Uterus (tissue), 4 donors: ENCODE measurements at places on chromosomes 1 and 21.

DNA sequence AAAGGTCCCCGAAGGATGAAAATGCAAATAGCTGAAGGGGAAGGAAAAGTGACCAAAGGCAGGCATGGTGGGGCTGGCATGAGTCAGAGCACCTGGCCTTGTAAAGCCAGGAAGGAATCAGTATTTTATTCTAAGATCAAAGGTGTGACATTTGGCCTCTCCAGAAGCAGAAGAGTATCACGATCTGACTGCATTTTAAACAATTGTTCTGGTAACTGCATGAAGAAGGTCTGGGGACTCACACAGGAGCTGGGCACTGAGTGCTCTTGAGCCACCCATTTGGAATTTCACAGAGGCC lies 23.2 kb downstream of the MAB21L3 start:
- DNase-seq = no peak

GRCh38 chr1:30537279-30537678 lies 186.1 kb downstream of the MATN1 start:
- DNase-seq = no peak

DNA sequence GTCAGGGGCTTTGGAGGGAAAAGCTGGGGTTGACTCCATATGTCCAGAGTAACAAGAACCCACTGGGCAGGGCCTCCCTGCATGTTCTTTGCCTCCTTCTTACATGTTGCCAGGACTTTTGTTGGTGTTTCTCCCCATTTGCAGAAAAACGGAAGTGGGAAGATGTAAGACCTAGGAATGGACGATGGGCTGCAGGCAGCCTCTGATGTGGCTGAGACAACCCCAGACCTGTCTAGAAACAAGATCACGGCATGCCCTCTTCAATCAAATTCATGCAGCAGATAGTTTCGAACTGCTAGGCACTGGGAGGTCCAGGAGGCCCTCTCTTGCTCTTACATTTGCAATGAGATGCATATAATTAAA lies 3.4 kb downstream of the FAM43B start:
- DNase-seq = no peak

DNA sequence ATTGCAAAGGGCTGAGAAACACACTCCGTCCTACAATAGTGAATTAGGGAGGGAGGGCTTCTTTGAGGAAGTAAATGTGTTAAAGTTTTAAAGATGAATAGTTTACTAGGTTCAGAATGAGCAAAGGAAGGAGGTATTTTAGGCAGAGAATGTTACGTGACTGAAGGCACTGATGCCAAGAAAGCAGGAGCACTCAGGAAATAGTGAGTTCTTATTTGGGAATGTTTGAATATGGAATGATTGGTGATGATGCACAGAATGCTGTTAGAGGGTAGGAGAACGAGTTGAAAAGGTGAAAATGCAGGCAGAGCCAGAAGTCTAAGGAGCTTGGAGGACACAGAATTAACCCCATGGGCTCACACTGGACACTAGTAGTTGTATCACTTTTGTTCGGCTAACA lies 108.0 kb downstream of the NRIP1 start:
- DNase-seq = no peak

DNA sequence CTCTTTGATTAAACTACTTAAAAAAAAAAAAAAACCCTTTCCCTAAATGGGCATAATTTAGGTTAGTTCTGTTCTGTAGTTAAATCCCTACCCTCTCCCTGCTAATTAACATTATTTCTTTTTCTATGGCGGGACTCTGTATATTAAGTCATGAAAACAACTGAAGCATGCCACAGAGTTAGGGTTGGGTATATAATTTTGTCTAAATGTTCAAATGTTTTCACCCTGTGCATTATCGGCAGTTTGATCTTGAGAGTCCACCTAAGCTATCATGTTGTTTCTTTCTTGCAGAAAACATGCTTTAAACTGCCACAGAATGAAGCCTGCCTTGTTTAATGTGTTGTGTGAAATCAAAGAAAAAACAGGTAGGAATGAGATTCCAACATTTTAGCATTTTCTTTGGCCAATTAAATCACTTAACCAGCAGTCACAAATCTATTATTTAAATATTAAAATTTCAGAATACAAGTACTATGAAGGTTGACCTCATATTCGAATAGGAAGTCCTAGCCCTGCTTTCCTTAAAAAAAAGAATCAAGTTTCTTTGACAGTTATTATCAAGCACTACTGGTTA lies 4.0 kb downstream of the PBX1 start:
- no peak for DNase-seq

GRCh38 chr1:210250998-210251679 lies 18.5 kb downstream of the SERTAD4 start:
- DNase-seq = peak; percentile 45

- no peak for DNase-seq
Observed at GRCh38 chr21:45444385-45444784, 39.4 kb downstream of the COL18A1 start.

GRCh38 chr1:29948581-29948980 lies 712.3 kb downstream of the PTPRU start:
- DNase-seq = no peak

GRCh38 chr1:147472966-147473732 lies 68.2 kb upstream of the BCL9 start:
- no peak for DNase-seq

GRCh38 chr1:157231846-157232525 lies 93.8 kb upstream of the ETV3 start:
- no peak for DNase-seq

GRCh38 chr1:192407206-192407605 lies 90.4 kb downstream of the RGS21 start:
- DNase-seq = no peak

- DNase-seq = no peak
Observed at GRCh38 chr1:198166900-198167299, 10.1 kb downstream of the NEK7 start.

DNA sequence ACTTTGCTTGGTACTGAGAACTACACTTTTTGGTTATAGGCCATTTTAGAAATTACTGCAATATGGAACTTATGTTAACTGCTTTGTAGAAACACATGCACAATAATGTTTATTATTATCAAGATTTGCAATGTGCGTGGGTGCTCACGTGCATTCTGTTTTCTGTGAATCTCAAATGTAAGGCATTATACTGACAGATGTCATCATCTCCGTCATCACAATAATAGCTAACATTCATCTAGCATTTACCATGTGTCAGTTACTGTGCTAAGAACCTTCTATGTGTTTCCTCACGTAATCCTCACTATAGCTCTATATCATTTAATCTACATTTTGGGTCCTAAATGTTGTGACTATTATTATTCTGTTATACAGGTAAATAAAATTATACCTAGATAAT lies 1214.8 kb upstream of the ADGRL4 start:
- no peak for DNase-seq

DNA sequence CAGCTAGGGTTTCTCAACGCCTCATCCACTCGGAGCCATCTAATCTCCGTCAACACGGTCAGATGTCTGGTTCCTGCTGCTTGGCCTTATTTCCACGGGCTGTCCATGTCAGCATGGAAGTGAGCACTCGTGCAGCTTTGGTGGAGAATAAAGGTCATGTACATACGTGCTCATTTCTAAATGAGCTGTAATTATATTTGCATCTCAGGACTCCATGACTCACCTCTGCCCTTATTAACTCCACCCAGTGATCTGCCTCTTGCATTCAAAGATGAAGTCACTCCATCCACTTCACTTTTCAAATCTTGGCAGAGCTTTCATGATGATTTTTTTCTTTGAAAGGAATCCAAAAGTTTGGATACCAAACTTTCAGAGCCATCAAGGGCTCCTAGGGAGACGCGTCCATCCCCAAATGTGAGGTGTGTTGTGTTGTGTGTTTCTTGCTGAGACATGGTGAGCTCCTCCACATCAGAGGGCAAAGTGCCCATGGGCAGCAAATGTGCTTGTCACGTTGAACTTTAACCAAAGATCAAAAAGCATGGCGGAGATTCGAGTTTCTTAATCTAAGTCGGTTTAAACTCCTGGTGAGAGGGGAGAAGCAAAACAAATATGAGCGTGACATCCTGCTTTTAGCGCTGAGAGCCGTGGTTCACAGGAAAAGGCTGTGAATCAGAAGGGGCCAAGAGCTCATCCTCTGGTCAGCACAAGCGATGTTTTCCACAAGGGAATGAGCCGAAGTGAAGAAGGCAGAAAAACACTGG lies 68.6 kb upstream of the ERRFI1 start:
- DNase-seq = no peak

GRCh38 chr1:69246109-69246508 lies 321.6 kb upstream of the LRRC7 start:
- no peak for DNase-seq
